ENCODE measurements at places on chromosomes 2 and 18.

GRCh38 chr2:25375989-25376545, 34.3 kb upstream of the DNMT3A start:
- DNase-seq: no peak

DNA sequence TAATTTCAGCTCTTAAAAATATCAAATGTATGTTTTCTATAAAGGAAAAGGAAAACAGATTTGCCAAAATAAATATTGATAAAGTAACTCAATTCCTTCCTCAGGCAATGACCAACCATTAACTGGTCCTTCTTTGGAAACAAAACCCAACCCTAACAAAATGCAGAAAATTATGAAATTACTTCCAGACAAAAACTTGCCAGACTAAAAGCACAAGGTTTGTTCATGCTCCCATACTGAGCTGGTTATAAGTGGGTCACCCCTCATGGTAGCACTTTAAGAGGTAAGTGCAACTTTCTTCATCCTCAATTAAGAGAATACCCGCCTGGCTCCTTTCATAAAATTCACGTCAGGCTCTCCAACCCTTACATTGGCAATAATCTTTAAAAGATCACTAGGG, 31.1 kb upstream of the TTC32 start:
- DNase-seq: no peak

DNA sequence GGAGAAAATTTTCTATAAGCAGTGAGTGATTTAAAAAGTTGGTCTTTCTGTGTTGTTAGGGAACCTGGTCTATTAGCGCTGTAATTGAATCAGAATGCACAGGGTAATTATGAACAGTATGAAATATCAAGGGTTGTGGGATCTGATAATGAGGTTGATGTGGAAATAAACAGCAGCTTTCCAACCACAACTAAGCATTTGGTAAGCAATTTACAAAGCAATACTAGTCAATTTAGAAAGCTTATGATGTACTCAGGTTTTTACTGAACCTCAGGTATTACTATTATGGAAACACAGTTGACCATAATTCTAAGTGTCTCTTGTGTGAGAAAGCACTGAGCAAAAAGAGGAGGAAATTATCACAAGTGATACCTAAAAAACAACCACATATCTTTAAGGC, 11.0 kb upstream of the SMCHD1 start:
- no peak for DNase-seq

GRCh38 chr18:37698508-37699040, 133.0 kb upstream of the CELF4 start:
- DNase-seq: no peak

- DNase-seq: no peak
These were observed 34.5 kb downstream of the AGFG1 start for GRCh38 chr2:227506456-227506855.

GRCh38 chr2:177758591-177759371, 313.8 kb downstream of the PDE11A start:
- DNase-seq: no peak

GRCh38 chr2:186917866-186918265, 68.9 kb upstream of the ZSWIM2 start:
- no peak for DNase-seq

- no peak for DNase-seq
These were observed 12.8 kb downstream of the PSMD1 start for GRCh38 chr2:231069379-231070054.

DNA sequence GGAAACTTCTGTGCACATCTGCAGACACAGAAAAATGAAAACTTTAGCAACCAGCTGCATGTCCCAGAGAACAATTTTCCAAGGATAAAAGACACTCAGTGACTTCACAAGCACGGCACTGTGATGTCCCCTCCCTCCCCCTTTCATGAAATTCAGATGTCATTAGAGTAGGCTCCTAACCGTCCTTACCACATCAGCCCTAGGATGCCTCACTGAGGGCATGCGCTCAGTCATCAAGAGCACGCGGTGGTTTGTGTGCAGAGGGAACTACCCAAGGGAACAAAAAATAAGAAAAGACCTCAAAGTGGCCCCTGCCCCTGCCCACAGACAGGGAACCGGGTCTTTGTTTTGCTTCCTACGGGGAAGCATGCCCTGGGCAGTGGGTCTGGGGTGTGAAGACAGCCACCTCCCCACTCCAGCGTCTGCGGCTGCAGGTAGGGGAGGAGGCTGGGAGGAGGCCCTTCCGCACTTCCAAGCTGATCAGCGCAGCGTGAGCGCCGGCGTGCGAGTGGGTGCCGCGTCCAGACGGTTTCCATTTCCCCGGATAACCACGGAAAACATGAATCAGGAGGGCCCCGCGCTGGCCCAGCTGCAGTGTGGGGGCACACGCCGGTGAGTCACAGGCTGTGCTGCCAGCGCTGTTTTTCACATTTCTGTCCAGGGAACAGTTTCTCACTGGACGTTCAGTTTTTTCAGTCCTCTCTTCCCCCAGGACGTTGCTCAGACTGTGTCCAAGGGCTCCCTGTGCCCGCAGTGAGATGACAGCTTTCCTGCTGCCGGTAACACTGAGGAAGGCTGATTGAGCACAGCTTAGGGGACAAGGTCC, 70.6 kb downstream of the COPS8 start:
- peak; percentile 70 for DNase-seq

GRCh38 chr18:66722671-66723070, 118.8 kb upstream of the CDH19 start:
- no peak for DNase-seq

DNA sequence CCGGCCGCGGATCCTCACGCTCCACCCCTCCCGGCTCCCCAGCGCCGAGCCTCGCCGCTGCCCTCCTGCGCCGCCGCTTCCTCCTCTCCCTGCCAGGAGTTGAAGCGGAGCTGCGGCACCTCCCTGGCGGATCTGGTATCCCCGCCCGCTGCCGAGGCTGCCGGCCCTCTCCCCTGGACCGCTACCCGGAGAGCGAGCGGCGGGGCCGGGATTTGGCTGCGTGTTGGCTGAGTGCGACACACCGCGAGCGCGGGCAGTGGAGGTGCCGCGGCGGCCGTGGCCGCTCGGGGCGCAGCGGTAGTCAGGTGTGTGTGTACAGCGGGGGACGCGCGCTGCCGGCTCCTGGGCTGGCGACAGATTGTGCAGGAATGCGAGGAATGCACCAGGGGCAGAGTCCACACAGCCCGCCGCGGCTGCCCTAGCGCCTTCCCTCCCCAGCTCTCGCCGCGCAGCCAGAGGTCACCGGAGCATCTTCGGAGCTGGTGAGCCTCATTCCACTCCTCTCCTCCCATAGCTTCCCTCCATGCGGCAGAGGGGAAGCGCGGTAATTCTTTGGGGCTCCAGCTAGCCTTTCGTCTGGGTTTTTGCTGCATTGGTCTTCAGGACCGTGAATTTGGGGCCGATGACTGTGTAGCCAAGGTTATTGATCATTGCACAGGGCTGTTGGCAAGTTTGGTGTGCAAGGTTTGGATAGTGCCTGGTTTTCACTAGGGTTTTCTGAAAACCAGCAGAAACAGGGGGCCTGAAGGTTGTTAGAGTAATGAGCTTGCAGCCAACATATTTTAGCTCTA, 1.3 kb downstream of the PKP4 start:
- DNase-seq: peak; percentile 57

DNA sequence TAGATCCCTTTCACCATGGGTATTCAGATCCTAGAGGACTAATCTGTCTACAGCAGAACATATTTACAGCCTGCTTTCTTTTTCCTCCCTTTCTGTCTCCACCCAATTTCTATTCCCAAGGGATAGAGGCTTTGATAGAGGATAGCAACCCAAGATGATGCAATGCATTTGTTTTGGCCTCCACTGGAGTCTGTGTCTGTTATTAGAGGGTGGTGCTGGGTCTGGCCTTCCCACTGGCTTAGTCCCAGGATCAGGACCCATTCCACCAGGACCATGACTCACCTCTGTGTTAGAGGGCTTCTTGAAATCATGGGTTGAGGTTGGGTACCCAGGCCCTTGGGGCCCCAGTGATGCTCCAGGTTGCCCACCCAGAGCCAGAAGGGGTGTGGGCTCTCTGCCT, 239.7 kb upstream of the TNP1 start:
- DNase-seq: no peak

DNA sequence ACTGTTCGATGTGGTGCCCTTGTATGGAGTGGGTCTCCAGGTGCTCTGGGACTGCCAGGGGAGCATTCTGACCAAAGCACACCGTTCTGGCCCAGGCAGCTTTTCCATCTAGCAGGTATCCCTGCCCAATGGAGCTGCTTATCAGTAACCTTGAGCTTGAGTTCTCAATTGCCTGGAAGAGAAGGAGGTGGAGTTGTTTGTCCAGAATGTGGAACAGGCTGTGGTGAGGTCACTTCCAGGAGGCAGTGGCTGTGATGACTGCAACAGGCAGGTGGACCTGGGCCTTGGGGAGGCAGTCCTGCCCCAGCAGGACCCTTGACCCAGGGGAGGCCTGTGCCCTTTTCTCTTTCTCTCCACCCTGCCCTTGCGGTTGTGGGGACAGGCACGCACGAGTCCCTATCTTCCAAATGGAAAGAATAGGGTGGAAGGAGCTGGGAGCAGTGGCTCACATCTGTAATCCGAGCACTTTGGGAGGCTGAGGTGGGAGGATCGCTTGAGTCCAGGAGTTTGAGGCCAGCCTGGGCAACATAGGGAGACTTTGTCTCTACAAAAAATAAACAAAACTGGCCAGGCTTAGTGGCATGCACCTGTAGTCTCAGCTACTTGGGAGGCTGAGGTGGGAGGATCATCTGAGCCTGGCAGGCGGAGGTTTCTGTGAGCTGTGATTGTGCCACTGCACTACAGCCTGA, 66.2 kb upstream of the MCFD2 start:
- DNase-seq: no peak

DNA sequence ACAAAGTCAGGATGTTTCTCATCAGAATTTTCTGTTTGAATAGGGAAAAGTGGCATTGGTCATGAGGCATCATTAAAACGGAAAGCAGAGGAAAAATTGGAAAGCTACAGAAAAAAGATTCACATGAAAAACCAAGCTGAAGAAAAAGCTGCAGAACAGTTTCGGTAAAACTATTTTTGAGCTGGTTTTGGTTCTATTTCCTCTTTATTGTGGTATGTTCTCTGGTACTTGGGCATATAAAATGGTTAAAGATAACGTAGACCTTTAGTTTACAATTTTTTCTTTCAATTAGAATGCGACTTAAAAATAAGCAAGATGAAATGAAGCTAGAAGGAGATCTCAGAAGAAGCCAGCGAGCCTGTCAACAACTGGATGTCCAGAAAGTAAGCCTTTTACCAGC, 7.6 kb downstream of the GPATCH11 start:
- DNase-seq: no peak

DNA sequence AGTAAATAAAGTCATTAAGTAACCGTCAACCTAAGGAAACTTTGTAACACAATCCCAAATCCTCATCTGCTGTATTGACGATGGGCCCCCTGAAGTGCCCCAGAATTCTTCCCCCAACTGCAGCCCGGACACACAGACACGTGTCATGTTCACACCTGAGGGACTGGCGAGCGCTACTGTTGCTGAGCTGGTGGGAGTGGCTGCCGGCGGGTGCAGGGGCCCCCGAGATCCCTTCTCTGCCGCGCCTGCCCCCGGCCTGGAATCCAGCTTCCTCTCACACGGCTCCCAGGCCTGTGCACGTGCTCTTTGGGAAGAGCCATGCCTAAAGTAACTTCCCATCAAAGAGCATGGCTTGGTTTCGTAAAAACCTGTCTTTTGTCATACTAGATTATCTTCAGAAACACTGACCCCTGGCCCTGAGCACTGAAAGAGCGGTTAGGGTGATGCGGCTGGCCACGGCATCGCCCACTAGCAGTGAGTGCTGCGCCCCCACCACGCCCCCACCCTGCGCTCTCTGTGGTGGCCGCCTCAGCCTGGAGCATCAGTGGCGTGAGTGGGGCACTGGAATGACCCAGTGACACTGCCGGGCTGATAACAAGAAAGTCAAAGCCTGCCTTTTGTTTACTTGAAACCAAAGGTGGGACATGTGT, 56.0 kb downstream of the ADI1 start:
- DNase-seq: no peak

GRCh38 chr2:39787950-39788349, 8.9 kb upstream of the THUMPD2 start:
- no peak for DNase-seq

DNA sequence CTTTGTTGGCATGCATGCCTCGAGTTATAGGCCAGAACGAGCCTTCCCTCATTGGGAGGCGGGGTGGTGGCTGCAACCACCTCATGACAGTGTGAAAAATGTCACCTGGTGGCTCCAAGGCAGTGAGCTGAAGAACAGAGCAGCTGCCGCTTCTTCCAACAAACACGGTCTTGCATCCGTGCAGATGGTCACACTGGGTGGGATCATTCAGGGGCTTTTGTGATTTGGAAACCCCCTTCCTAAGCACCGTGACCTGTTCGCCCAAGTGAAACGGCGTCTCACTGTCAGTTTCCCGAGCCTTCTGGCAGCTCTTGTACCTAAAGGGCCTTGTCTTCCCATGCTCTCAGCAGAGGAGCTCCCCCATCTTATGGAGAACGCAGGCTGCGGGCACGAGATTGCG, 159.7 kb downstream of the NAPG start:
- DNase-seq: no peak

GRCh38 chr2:70417011-70417410, 115.1 kb upstream of the FAM136A start:
- no peak for DNase-seq

GRCh38 chr2:35184471-35184870, 1171.1 kb upstream of the CRIM1 start:
- DNase-seq: no peak

DNA sequence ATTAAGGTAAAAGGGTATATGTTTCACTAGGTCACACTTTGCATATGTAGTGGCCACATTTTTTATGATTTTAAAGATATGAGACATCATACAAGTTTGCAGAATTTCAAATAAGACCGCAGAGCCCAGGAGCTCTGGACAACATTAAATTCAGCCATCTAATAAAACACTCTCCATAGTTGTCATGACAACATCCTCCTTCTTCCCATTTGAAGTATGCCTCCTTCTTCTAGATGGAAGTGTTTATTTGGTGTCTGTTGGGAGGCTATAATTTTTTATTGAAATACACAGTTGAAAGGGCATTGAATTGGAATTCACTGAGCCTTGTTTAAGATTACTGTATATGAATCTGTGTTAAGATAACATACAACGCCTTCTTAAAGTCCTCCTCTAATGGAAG, 467.3 kb downstream of the CMPK2 start:
- DNase-seq: no peak

GRCh38 chr2:45253151-45253550, 243.9 kb upstream of the SIX2 start:
- DNase-seq: no peak

DNA sequence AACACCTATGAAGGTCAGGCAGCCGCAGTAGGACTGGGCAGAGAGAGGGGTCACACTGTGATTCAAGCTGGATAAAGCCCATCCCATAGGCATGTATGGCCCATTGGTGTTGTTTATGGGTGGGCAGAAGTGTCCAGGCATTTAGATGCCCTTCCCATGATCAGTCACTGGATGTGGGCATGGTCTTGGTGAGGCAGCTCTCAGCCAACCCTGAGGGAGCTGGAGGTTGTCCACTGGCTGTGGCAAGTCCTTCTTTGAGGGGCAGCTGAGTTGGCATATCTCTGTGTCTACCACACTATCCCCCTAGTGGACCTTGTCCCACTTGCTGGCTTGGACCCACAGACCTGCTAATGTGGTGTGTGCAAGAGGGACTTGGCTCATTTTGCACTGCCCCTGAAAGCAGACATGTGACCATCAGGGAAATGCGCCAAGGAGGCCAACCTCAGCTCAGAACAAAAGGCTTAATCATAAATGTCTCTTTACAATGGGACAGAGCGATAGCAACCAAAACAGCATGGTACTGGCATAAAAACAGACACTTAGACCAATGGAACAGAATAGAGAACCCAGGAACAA, 82.0 kb downstream of the TMEM17 start:
- no peak for DNase-seq

GRCh38 chr18:22912835-22913234, 20.3 kb upstream of the RBBP8 start:
- DNase-seq: no peak
